Tibial artery (tissue), 4 donors: ENCODE measurements at places on chromosomes 6 and 20.

- no peak overlapping the region for H3K27ac ChIP-seq
- no peaks in the 10 kb centered on the region for H3K27me3 ChIP-seq
- H3K36me3 ChIP-seq = no peaks in the 10 kb centered on the region
- no peak overlapping the region for H3K4me3 ChIP-seq
- H3K4me1 ChIP-seq = no peaks in the 10 kb centered on the region
These were observed 29.4 kb downstream of the ABHD12 start for GRCh38 chr20:25361287-25361683.

- H3K27me3 ChIP-seq = peaks cover 39% of the 10 kb centered on the region
- no peaks in the 10 kb centered on the region for H3K36me3 ChIP-seq
- H3K27ac ChIP-seq = no peak overlapping the region
- no peak overlapping the region for H3K4me3 ChIP-seq
These were observed 120.5 kb downstream of the RTN4IP1 start for GRCh38 chr6:106508834-106509233.

DNA sequence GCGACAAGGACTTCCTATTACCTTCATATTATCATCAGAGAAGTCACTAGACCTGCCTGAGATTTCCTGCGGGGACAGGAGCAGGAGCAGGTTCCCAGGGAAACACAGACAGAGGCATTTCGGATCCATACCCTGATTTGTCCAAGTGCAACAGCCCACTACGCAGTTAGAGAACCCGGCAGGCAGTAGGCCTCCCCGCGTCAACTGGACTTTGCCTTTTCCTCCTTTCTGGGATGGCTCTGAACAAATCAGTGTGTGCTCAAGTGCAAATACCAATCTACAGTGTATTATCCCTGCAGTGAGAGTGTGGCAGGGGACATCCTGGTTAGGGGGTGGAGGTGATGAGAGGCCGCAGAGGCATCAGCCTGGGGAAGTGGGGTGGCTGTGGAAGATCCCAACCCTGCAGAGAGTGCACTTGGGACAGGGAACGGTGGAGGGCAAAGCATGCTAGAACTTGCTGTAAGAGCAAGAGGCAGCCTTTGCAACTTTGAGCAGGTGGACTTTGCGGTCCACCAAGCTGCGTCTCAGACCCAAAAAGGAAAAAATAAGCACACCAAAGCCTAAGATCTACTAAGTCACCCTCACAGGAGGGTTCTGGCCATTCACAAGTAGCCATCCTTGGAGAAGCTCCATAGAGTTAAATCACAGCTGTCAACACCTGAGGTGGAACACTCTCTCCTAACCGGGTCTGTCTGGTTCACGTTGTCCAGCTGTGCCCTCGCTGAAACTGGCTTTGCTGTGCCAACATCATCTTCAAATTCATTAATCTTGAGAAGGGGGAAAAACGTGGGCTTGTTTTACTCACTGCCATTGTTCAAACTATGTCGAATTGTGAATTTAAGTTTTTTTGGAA lies 159.1 kb downstream of the ZDHHC14 start:
- no peaks in the 10 kb centered on the region for H3K27me3 ChIP-seq
- H3K4me1 ChIP-seq = peaks cover 2% of the 10 kb centered on the region
- DNase-seq = no peak
- no peak overlapping the region for H3K4me3 ChIP-seq
- no peak overlapping the region for H3K27ac ChIP-seq

- H3K4me3 ChIP-seq = no peak overlapping the region
- no peaks in the 10 kb centered on the region for H3K36me3 ChIP-seq
- H3K4me1 ChIP-seq = no peaks in the 10 kb centered on the region
These were observed 203.0 kb upstream of the PCSK2 start for GRCh38 chr20:17023806-17024205.

DNA sequence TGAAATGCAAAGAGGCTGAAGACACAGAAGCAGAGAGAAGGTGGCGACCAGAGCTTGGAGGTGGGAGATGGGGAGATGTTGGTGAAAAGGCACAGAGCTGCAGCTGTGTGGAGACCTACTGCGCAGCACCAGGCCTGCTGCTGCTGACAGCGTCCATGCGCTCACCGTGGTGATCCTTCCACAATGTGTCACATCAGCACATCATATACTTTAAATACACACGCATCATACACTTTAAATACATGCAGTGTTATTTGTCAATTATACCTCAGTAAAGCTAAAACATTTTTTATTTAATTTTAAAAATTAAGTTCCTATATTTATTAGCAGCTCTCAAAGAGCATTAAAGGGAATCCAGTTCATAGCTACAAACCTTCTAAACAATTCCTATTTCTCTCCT lies 200.9 kb downstream of the TTLL2 start:
- no peak overlapping the region for H3K27ac ChIP-seq
- no peak overlapping the region for H3K4me3 ChIP-seq
- H3K27me3 ChIP-seq = no peaks in the 10 kb centered on the region
- no peaks in the 10 kb centered on the region for H3K36me3 ChIP-seq
- no peaks in the 10 kb centered on the region for H3K4me1 ChIP-seq
